ENCODE measurements at places on chromosomes 7 and 10. TPM values are rescaled to one million over a fixed set of nuclear protein-coding genes. Genes with fewer than 3 reads are reported as not detected.
A peak's percentile ranks its signal among the peaks of the same experiment; 100 is the strongest.

DNA sequence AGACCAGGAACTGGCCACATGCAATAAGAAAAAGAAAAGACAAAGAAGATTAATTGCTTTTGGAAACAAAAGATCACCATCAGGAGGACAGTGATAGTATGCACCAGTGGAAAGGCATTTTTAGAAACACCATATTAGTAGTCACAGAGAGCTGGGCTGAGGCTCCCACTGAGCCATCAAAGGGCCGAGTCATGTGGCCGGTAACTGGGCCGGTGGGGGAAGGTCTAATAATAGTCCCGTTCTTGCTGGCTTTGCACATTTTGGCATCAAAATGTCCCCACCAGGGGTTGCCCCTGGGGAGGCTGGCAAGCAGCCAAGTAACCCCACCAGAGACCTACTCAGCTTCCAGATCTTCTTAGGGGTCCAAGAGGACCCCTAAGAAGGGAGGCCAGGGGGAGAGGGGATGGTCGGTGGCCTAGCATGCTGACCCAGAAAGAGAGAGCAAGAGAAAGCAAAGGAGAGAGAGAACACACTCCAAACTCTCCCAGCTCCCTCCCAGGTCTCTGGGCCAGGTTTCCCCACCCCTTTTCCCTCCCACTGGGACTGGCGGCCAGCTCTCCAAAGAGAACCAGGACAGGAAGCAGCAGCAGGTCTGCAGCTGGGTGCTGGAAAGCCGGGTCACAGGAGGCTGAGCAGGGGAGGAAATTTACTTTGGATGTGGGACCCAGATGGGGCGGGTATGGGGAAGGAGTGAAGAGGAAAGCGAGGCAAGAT is 70.2 kb upstream of the FGFR2 start:
- H3K4me1 ChIP-seq, result peaks cover 20% of the 10 kb centered on the region
- peak overlapping the region; percentile 52 for H3K27ac ChIP-seq
- no peaks in the 10 kb centered on the region for H3K36me3 ChIP-seq

ZNF3 gene
- 39.2 TPM for total RNA-seq

DNA sequence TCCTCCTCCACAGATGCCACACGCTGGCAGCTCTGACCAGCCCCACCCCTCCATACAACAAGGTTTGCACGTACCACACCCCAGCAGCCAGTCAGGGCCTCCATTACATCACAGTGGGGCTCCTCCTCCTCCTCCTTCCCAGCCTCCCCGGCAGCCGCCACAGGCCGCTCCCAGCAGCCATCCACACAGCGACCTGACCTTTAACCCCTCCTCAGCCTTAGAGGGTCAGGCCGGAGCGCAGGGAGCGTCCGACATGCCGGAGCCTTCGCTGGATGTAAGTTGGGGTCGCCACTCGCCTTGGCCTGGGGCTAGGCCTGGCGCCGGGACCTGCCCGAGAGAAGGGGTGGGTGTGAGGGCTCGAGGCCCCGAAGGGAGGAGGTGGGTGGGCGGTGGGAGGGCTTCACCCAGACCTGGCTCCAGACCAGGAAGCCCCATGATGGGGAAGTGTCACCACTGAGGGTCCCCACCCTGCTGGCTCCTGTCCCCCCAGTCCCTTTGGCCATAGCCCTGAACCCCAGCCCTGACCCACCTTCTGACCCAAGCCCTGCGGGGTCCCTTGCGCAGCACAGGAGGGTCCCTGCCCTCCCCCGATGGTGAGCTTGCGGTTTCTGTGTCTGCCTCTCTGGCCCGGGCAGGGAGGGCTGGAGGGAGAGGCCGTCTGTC is 36.2 kb upstream of the PPIF start:
- no peak for DNase-seq
- H3K36me3 ChIP-seq, result peaks cover 35% of the 10 kb centered on the region
- H3K4me1 ChIP-seq, result peaks cover 2% of the 10 kb centered on the region
- no peak overlapping the region for H3K4me3 ChIP-seq
- peak overlapping the region; percentile 52 for H3K27ac ChIP-seq

MUC3A gene
- total RNA-seq, result not detected

- no peaks in the 10 kb centered on the region for H3K4me1 ChIP-seq
- H3K27ac ChIP-seq, result no peak overlapping the region
- no peak for DNase-seq
These were observed 1002.0 kb downstream of the GATA3 start for GRCh38 chr10:9056521-9056920.

- H3K27me3 ChIP-seq, result no peaks in the 10 kb centered on the region
- H3K27ac ChIP-seq, result peak overlapping the region; percentile 45
- no peak for DNase-seq
- peaks cover 46% of the 10 kb centered on the region for H3K4me1 ChIP-seq
- H3K4me3 ChIP-seq, result peak overlapping the region; percentile 14
These were observed 1.7 kb downstream of the ADAMTS14 start for GRCh38 chr10:70673929-70674559.

- no peak overlapping the region for H3K27ac ChIP-seq
- peaks cover 50% of the 10 kb centered on the region for H3K4me1 ChIP-seq
- H3K27me3 ChIP-seq, result no peaks in the 10 kb centered on the region
- no peak for DNase-seq
- H3K36me3 ChIP-seq, result peaks cover 12% of the 10 kb centered on the region
These were observed 5.7 kb downstream of the TRIM8 start for GRCh38 chr10:102649797-102650654.

- peaks cover 5% of the 10 kb centered on the region for H3K4me1 ChIP-seq
- peaks cover 7% of the 10 kb centered on the region for H3K27me3 ChIP-seq
- H3K4me3 ChIP-seq, result no peak overlapping the region
- H3K36me3 ChIP-seq, result no peaks in the 10 kb centered on the region
- no peak for DNase-seq
These were observed 274.6 kb downstream of the KCND2 start for GRCh38 chr7:120547605-120548004.

STOX1 gene
- 1.3 TPM for total RNA-seq

DNA sequence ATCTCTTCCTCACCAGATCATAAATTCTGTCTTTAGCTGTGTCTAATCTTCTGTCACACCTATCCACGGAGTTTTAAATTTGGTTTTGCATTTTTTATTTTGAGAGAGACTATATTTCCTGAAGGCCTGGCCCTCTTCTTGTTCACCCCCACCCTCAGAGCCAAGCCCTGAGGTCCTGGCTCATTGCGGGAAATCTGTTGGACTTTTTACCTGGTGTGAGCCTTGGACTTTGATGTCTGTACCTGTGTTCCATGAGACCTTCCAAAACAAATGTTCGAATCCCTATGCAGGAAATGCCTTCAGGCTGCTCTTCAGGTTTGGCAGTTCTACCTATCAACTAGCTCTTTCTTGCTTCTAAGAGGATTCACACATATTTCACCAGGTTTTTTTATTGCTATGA is 175.2 kb upstream of the GRB10 start:
- DNase-seq, result no peak
- no peak overlapping the region for H3K27ac ChIP-seq
- no peak overlapping the region for H3K4me3 ChIP-seq
- no peaks in the 10 kb centered on the region for H3K36me3 ChIP-seq

DNA sequence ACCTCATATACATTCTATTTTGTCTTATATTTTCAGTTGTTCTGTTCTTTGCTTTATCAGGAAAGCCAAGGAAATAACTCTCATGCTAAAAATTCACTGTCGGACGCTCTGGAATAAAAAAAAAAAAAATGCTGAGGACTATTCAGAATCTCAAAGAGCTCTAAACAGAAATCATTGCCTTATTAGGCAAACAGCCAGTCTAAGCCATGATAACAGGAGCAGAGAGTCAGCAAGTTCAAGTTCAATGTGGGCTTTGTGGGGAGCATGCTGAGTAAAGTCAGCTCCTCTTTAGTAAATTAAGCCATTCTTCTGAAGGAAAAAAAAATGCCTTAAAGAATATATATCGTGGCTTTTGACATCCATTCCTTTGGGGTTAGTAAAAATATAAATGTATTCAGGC is 13.6 kb upstream of the FAM13C start:
- H3K27me3 ChIP-seq, result no peaks in the 10 kb centered on the region
- no peak overlapping the region for H3K4me3 ChIP-seq
- H3K4me1 ChIP-seq, result peaks cover 10% of the 10 kb centered on the region
- no peak for DNase-seq
- H3K27ac ChIP-seq, result no peak overlapping the region
- no peaks in the 10 kb centered on the region for H3K36me3 ChIP-seq

AKR1C8 gene
- not detected for total RNA-seq

VAX1 gene
- 3.2 TPM for total RNA-seq

DNA sequence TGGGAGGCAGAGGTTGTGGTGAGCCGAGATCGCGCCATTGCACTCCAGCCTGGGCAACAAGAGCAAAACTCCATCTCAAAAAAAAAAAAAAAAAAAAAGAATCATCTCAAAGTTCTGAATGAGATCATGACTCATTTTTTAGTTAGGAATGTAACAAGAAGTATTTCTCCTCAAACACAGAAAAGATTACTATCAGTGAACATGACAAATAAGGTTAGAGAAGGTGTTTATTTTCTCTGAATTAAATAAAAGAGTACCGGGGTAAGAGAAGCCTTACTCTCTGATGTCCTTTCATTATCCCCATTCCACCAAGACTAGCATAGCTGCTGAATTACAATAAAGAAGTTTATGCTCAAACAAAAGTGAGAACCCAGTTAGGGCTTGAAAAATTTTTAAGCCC is 50.1 kb downstream of the IPMK start:
- no peaks in the 10 kb centered on the region for H3K27me3 ChIP-seq
- DNase-seq, result no peak
- peaks cover 23% of the 10 kb centered on the region for H3K36me3 ChIP-seq
- no peak overlapping the region for H3K4me3 ChIP-seq
- no peak overlapping the region for H3K27ac ChIP-seq

GRCh38 chr10:53579773-53580172 is 807.2 kb upstream of the MBL2 start:
- H3K4me1 ChIP-seq, result no peaks in the 10 kb centered on the region
- H3K27me3 ChIP-seq, result no peaks in the 10 kb centered on the region
- no peak for DNase-seq
- H3K4me3 ChIP-seq, result no peak overlapping the region
- H3K36me3 ChIP-seq, result no peaks in the 10 kb centered on the region

ELAPOR2 gene
- 25.7 TPM for total RNA-seq

NEBL gene
- total RNA-seq, result 0.30 TPM

- peaks cover 25% of the 10 kb centered on the region for H3K4me1 ChIP-seq
- no peak overlapping the region for H3K27ac ChIP-seq
- H3K4me3 ChIP-seq, result no peak overlapping the region
- H3K27me3 ChIP-seq, result no peaks in the 10 kb centered on the region
- H3K36me3 ChIP-seq, result peaks cover 9% of the 10 kb centered on the region
These were observed 6.8 kb downstream of the SLC25A13 start for GRCh38 chr7:96315125-96315512.

DNA sequence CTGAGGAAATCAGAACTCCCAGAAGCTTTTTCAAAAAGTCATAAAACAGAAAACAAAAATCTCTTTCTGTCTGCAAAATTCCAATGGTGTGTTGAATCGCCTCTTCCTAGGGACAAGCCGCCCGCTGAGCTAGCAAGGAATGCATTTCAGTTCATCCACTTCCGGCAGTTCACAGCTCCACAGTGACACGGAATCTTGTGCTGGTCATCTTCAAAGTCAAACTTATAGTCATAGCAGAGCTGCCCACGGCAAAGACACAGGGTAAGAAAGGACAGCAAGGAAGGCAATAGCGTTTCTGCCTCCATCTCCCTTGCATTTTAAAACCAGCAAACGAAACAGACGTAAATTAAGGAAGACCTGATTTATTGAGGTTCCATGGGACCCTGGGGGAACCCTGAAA is 111.2 kb downstream of the GALNT11 start:
- DNase-seq, result no peak
- peaks cover 37% of the 10 kb centered on the region for H3K36me3 ChIP-seq
- H3K4me3 ChIP-seq, result peak overlapping the region; percentile 67
- peak overlapping the region; percentile 92 for H3K27ac ChIP-seq
- no peaks in the 10 kb centered on the region for H3K27me3 ChIP-seq

OR6B1 gene
- total RNA-seq, result not detected

GRCh38 chr7:130982160-130982638 is 248.2 kb upstream of the KLF14 start:
- peaks cover 16% of the 10 kb centered on the region for H3K36me3 ChIP-seq
- peaks cover 4% of the 10 kb centered on the region for H3K4me1 ChIP-seq

DNA sequence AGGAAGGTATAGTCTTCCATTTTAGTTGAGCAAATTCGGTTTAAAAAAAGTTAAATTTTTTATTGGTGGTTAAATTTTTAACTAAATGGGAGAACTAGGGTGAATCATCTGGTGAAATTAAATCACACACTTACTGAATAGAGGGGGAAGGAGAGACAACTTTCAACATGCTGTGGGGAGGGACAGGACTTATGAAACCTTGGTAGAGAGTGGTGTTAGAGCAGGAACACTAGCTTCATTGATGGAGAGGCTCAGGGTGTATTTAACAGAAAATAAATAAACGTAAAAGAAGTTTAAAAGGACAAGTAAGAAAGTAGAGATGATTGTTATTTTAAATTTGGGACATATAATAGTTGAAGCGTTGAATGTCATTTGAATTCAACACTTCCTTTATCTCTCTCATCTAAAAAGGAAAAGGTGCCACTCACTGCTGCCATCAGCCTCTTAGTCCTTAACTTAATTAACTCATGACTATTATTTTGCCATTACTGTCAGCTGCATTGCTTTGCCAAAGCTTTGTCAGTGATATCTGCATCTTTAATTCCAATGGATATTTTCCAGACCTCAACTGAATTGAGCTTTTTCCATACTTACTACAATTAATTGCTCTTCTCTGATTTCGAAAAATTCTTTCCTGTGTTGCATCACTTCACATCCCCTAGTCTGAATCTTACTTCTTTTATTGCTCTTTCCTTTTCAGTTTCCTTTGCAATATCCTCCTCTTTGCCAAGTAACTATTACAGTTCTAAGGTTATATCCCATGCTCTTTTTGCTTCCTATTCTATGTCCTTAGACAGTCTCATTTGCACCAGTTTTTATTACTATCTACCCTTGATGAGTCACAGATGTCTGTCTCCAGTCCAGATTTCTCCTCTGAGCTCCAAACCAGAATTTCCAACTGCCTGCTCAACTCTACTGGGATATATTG is 71.7 kb downstream of the GNAT3 start:
- H3K27ac ChIP-seq, result peak overlapping the region; percentile 5
- no peaks in the 10 kb centered on the region for H3K36me3 ChIP-seq
- peaks cover 13% of the 10 kb centered on the region for H3K4me1 ChIP-seq
- H3K27me3 ChIP-seq, result no peaks in the 10 kb centered on the region
- no peak for DNase-seq

GRCh38 chr7:23615331-23615730 is 18.1 kb downstream of the CCDC126 start:
- peaks cover 40% of the 10 kb centered on the region for H3K36me3 ChIP-seq
- no peak overlapping the region for H3K4me3 ChIP-seq
- no peak overlapping the region for H3K27ac ChIP-seq

DNA sequence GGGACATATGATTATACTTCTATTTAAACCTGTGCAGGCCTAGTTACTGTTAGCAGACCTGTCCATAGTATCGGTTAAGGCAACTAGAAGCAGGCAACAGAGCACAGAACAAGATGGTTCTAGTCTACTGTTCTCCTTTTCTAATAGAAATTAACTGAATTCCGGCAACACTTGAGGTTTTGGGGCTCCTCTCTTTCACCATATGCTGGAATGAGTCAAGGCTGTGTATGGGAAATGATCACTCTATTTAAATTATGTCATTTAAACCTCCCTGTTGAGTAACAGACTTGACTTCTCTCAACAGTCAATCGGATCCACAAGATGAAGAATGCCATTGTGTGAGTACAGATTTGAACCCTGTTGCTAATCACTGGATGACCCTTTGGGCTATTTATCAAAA is 6.2 kb upstream of the OTUD1 start:
- no peak for DNase-seq
- H3K27ac ChIP-seq, result no peak overlapping the region
- H3K27me3 ChIP-seq, result peaks cover 34% of the 10 kb centered on the region
- H3K4me3 ChIP-seq, result no peak overlapping the region
